NT2/D1 (cell line): ENCODE measurements at places on chromosomes 3 and 15.

GRCh38 chr3:37494216-37494615 is 319.8 kb upstream of the LRRFIP2 start:
- DNase-seq = no peak

DNA sequence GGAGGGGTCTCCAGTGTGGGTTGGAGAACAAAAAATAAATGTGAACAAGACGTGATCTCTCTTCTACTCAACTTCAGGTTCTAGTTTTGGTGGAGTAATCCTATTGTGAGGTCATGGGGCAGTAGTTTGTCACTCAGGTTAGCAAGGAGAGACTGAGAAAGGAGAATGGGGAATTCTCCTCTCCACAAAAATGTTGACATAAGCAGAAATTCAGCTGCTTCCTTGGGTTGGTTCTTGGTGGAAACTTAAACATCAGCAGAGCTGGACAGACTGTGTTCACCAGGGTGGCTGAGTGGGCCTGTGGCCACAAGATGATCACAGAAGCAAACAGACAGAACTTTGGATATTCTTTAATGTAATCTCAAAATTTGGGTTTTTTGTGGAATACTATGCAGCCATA is 78.7 kb downstream of the EPHB1 start:
- no peak for DNase-seq

GRCh38 chr3:41681479-41681878 is 280.4 kb downstream of the ULK4 start:
- DNase-seq = peak; percentile 39

DNA sequence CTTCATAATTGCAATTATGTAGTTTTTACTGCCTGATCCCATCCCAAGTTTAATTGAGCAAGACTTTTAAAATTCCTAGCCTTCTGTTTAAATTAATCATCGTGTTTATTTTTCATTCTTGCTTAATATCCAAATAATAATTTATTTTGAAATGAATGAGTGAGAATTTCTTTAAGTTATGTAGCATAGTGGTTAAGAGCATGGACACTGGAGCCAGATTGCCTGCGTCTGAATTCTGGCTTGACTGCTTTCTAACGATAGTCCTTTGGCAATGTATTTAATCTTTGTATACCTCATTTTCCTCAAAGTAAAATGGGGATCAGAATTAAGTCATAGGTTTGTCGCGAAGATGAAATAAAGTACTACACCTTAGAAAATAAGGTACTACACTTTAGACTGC is 71.4 kb downstream of the LRRC49 start:
- DNase-seq = no peak

GRCh38 chr3:161233557-161233956 is 12.4 kb downstream of the NMD3 start:
- DNase-seq = no peak

GRCh38 chr3:20111836-20112235 is 71.6 kb downstream of the KAT2B start:
- DNase-seq = no peak

DNA sequence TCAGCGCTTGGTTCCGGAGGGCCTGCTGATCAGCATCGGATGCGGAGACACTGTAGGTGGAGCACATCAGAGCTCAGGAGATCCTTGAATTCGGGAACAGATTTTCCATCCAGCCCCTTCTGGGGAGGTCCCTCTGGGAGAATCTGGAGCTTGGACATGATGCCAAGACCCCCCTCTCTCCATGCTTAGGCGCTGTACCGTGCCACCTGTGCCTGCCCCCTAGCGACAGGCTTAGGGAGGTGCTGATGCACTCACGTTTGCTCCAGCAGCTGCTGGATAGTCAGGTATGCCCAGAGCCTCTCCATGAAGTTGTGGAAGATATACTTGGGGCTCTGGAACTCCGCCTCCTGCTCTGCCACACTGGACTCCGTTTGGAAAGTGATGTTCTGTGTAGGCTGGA is 9.7 kb downstream of the ITIH4 start:
- peak; percentile 36 for DNase-seq

- DNase-seq = no peak
Measured at GRCh38 chr3:123064506-123064905, 2.3 kb upstream of the PDIA5 start.

DNA sequence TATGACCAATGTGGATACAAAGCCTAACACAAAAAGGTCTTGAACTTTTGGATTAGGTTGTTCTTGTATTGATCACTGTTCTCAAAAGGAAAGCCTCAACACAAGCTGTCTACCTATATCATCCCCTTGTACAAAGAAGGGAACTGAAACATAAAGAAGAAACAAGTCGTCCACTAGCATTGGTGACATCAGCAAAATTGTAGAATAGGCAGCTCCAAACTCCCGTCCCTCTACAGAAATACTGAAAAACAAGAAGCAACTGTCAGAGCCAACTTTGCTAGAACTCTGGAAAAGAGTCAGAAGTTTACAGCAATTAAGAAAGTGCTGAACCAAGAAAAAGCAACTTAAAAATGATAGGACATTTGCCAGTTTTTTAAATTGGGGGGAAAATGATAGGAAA is 7.5 kb upstream of the NR1I2 start:
- DNase-seq = no peak

- DNase-seq = no peak
Measured at GRCh38 chr3:126310816-126311215, 46.4 kb downstream of the KLF15 start.

DNA sequence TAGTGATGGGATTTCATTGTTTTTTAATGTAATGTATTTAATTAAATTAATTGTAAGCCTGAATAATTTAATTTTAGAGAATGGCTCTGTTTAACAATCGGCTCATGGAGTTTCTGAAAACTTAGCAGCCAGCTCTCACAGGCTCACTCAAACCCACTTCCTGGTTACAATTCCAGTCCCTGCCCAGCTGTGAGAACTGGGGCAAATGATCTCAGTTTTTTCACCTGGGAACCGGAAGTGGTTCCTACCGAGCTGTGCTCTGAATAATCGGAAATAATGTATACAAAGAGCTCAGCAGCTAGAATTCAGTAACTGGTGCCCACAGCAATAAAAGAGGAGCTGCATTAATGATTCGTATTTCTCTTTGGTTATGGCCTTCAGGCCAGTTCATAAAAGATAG is 244.3 kb upstream of the MCTP2 start:
- DNase-seq = no peak

GRCh38 chr3:50194903-50195500 is 3.6 kb downstream of the GNAT1 start:
- DNase-seq = no peak

- DNase-seq = no peak
Measured at GRCh38 chr3:69290006-69290405, 95.9 kb downstream of the FRMD4B start.

- DNase-seq = peak; percentile 51
Measured at GRCh38 chr3:15051531-15051930, 13.6 kb downstream of the MRPS25 start.

DNA sequence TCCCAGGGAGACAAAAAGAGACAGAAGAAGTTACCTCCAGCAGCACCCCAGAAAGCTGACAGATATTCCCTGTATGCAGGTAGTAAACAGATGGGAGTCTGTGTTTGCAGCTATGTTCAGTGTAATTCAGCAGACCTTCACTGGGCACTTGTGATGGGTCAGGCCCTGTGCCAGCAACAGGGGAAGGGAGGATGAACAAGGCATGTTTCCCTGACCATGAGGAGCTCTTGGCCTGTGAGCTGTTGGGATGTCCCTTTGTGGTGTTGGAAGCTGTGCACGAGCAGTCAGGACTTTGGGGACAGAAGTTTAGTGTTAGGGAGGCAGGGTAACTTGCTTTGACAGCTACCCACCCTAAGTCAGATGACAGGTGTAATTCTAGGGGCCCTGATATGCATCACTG is 106.0 kb upstream of the TRIM42 start:
- DNase-seq = no peak

- DNase-seq = no peak
Measured at GRCh38 chr3:148464246-148464645, 233.5 kb upstream of the AGTR1 start.

DNA sequence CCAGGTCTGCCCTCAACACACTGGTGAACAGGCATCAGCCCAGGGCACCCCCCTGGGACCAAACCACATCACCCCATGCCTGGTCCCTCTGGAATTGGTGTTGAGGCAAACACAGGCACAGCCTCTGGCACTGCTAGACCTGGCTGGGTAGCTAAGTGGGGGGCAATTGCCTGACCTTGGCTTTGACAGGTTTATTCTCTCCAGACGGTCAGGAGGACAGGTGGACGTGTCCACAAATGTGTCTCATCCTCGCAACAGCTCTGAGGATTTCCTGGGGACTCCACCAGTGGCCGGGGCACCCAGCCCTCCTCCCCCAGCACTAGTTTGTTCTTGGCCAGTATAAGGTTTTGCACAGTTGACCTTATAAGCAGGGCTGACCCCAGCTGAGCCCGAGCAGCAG is 31.3 kb downstream of the TKT start:
- DNase-seq = no peak

GRCh38 chr15:85910834-85911233 is 116.1 kb upstream of the KLHL25 start:
- DNase-seq = no peak

DNA sequence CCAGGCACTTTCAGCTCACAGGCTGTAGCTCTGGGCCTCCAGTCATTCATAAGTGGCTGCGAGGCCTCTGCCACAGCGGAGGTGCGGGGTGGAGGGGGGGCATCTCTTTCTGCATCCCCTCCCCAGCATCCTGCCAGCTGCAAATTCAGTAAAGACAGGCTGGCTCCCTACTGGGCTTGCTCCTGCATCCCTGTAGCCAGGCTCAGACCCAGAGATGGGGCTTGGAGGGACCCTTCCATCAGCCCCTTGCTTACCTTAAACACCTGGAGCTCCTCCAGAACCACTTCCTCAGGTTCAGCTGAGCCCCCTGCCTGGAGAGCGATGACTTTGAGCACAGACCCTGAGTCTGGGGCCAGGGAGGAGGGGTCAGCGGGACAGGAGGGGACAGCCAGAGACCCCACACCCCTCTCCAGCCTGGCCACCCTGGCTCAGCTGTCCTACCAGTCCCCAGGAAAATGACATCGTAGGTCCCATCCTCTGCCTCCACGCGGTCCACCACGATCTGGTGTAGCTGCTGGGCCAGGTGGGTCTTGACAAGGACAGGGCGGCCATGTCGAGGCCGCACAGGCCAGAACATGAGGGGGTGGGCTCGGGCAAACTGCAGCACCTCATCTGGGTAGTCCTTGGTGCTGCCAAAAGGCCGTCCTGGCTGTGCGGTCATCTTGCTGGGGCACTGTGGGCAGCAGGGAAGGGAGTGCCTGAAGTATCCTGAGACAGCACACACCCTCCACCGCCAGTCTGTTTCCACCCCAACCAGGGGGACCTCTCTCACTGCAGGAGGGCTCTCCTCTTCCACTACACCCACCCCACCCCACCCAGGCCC is 5.3 kb downstream of the SEMA3G start:
- DNase-seq = no peak

DNA sequence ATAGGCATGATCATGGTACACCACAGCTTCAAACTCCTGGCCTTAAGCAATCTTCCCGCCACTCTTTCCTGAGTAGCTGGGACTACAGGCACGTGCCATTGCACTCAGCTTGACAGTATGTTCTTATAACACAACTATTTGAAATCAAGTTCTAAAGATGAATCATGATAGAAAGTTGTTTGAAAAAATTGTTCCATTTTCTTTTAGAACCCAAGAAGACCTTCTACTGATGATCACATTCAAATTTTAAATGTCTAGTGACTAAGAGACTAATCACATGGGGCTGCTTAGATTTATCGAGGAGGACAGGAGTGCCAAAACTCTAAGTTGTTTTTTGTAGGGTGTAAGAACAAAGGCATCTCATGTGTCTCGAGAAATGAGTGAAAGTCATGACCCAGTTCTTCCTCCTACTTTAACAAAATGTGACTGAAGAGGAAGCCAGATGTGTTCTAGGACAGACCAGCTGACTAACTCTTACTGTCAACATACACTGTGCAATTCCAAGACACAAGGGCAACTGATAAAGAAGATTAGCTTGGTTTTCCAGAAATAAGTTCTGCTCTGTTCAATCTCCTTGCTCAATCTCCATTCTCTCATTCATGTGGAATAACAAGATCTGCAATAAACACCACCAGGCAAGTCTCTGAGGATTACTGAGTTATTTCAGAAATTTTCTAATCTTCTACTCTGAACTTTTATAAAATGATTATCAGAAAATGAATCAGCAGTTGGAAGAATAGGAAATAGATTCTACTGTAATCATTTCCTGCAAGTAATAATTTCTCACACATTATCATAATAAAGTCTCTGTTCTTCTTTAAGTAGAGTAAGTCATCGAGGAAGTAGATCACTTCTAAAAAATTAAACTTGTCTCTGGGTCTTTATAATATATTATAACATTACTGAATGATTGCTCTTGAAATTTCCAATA is 122.6 kb upstream of the CCNL1 start:
- no peak for DNase-seq

- peak; percentile 16 for DNase-seq
Measured at GRCh38 chr3:152524198-152525140, 255.7 kb downstream of the MBNL1 start.

DNA sequence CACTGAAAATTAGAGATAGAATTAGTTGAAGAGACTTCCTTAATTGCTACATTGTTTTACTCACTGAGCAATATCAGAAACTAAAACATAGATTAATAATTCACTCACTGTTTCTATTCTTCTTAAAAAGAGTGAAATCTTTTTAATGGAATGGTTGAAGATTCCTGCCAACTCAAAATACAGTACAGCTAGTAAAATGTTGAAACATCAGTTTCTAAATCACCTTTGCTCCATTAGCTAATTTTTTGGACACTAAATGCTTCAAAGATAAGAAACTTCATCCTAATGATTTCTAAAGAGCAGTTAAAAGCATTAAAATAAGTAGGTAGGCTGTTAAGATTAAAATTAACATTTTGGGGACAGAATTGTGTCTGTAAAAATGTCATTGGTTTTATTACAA is 10.5 kb upstream of the NIT2 start:
- no peak for DNase-seq

GRCh38 chr3:107619549-107619948 is 96.8 kb downstream of the BBX start:
- DNase-seq = no peak

DNA sequence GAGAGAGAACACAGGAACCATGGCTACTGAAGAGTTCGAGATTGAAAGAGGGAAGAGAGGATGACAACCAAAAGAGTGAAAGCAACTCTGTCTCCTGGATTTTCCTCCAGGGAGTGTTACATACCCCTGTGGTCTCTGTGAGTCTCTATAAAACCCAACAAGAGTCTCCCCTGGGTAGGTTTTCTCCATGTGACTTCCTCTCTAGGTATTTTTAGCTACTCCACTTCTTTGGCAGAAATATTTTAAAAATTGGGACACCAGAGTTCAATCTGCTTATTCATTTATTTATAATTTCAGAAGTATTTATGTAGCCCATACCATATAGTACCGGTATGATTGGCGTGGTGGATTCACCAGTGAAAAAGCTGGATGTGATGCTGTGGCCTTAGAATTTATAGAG is 671.7 kb upstream of the NR2F2 start:
- no peak for DNase-seq
